ENCODE measurements at places on chromosomes 1 and 21.
A peak's percentile ranks its signal among the peaks of the same experiment; 100 is the strongest.

DNA sequence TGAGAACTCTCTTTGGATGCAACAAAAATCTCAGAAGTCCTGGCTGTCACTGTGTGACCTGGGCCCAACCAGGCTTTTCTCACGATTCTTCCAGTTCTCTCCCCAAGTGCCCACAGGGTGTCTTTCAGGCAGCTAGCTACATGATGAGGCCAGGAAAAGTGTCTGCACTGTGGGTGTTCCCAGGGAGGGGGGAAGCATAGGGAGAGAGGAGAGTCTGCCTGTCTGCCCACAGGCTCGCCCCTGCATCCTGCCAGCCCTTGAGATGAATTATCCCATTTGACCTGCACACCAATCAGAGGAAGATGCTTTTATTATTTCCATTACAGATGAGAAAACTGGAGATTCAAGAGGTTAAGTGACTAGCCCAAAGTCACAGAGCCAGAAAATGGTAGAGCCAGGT lies 27.8 kb downstream of the FOXO6 start:
- no peak for DNase-seq

DNA sequence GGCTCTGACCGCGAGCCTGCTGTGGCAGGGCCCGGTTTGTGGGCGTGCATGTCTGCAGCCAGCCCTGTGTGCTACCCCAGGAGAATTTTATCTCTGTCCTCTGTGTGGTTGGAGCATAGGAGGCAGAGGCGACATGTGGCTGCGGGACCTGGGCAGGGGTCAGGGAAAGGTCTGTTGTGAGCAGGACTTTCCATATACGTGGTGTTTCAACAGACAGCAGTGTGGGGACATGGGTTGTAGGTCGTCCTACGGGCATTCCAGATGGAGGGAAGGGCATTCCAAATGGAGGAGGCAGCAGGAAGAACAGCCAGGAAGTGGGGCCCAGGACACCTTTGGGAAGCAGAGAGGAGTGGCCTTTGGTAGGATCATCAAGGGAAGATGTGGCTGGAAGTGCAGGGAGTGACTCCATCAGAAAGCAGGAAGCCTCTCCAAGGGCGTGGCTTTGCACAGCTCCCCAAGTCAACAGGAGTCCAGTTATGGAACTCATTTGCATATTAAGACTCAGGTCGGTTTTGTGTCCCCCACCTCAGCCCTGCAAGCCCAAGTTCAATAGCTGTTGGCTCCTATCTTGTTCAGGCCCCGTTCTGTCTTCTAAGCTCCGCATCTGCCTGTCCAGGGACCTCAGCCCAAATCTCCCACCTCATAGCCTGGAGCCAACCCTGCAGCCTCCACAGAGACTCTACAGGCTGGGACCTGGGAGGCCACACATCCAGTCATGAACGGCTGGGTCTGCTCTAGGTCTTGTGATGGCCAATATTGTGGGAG lies 309.1 kb downstream of the MATN1 start:
- peak; percentile 7 for DNase-seq

- DNase-seq, result no peak
Measured at GRCh38 chr1:118963456-118964430, 24.4 kb downstream of the TBX15 start.

DNA sequence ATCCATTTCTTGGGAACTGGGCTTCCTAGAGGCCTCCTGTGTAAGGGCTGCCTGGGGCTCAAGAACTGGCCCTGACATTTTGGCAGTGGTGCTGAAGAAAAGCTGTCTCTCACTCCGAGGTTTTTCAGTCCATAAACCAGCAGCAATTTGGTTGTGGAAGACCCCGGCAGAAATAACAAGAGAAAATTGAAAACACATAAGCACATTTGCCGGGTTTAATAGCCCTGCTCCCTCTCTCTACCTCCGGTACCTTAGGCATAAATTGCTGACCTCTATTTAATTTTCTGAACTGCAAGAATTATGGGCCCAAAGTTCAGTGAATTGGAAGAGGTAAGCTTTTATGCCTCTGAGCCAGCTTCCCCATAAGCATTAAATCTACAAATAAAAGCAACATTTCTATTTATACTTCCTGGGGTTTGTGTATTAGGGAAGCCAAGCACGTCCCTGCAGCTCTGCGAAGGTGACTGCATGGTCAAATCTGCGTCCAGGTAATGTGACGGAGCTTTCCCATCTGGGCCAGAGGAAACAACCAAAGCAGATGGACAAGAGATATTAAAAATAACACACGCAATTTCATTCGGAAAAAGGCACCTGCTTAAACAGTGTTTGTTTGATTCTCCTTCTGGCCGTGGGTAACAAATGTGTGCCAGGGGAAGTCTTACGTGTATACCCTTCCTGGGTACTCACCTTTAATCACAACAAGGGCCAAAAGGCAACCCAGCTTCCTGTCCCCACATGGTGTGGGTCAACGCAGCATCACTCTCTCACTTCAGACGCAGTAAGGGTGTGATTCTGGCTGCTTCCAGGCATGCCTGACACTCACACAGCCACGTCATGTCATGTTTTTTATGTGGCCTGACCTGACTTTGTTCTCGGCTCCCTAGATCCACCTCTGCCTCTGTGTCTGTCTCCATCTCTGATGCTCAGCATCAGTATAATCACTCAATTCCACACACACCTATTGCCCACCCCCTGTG lies 69.2 kb downstream of the PAPPA2 start:
- no peak for DNase-seq

GRCh38 chr1:165854101-165854845 lies 26.9 kb downstream of the UCK2 start:
- no peak for DNase-seq

- no peak for DNase-seq
Measured at GRCh38 chr1:199616947-199617346, 410.6 kb upstream of the NR5A2 start.

DNA sequence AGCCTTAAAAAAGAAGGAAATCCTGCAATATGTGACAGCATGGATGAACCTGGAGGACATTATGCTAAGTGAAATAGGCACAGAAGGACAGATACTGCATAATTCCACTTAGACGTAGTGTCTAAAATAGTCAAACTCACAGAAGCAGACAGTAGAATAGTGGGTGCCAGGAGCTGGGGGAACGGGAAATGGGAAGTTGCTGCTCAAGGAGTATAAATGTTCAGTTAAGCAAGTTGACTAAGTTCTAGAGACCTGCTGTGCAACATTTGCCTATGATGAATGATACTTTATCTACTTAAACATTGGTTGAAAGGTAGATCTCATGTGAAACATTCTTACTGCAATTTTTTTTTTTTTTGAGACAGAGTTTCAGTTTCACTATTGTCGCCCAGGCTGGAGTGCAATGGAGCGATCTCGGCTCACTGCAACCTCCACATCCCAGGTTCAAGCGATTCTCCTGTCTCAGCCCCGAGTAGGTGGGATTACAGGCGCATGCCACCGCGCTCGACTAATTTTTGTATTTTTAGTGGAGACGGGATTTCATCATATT lies 197.8 kb downstream of the HIVEP3 start:
- DNase-seq, result no peak

DNA sequence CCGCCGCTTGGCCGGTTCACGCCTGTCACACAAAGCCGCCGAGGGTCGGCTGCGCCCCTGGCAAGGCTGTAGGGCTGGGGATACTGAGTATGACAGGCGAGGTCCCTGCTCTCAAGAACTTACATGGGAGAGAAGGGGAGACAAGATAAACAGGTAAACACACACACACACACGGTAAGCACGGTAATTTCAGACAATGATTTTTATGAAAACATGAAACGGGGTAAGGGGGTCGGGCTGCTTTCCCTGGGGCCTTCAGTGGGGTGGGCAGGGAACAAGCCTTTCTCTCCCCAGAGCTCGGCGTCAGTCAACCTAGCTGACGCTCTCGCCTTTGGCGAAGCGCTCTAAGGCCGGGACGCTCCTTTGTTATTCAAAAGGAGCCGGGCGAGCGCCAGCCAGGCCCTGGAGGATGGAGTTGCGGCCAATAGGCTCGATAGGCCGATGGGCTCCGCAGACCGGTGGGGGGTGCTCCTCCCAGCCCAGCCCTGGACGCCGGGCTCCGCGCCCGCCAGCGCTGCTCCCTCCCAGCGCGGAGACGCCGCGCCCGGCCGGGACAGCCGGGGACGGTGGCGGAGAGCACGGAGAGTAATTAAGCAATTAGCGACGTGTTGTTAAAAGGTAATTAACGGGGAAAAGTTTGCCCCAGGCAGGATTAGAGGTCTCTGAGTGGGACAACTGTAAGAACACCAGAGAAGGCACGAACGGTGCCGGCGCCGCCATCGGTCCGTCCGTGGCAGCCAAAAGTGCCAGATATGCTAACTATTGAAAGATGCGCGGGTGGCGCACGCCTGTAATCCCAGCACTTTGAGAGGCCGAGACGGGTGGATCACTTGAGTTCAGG lies 950 bp upstream of the INKA2 start:
- DNase-seq, result peak; percentile 42

GRCh38 chr1:159261311-159261710 lies 40.8 kb upstream of the FCER1A start:
- no peak for DNase-seq

- no peak for DNase-seq
Measured at GRCh38 chr1:113388621-113389358, 1.5 kb upstream of the MAGI3 start.

DNA sequence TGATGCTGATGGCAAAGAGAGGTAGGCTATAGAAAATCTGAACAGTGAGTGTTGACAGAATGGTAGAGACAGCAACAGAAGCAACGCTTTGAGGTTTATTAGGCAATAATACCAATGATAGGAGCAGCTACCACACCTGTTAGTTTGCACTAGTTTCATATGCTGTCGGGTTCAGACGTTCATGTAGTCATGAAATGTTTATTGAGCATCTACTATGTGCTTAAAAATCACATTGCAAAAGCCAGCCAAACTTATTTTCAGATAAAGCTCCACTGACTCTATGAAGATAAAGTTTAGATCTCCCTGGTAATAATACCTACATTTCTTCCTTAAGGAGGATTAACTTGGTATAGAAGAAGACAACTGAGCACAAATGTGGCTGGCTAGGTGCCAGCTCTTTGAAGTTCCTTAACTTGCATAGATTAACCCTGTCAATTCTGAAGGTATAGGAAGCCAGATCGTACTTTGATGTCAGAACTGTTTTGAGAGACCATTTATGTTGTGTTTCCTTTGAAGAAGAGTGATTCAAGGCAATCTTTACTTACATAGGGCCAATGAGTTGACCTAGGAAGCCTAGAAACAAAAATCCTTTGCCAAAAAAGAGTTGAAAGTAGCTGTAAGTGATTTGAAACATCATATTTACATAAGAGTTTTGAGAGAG lies 71.5 kb downstream of the DISP1 start:
- no peak for DNase-seq

GRCh38 chr1:1420654-1421141 lies 378 bp downstream of the ANKRD65 start:
- no peak for DNase-seq

- DNase-seq, result no peak
Measured at GRCh38 chr1:114077188-114077587, 76.5 kb downstream of the SYT6 start.
